ENCODE measurements at places on chromosomes 4 and X. TPM values are rescaled to one million over a fixed set of nuclear protein-coding genes. Genes with fewer than 3 reads are reported as not detected.

The GPR119 gene
- not detected for total RNA-seq

The CXCL6 gene
- total RNA-seq, result not detected

The ETNPPL gene
- not detected for total RNA-seq

The ADH1C gene
- not detected for total RNA-seq

The KCTD8 gene
- total RNA-seq, result not detected

The FAM53A gene
- total RNA-seq, result 26.7 TPM

The TMEM271 gene
- total RNA-seq, result not detected

The CNGA1 gene
- not detected for total RNA-seq

The PAGE2B gene
- not detected for total RNA-seq

The LRRC66 gene
- 0.94 TPM for total RNA-seq

The S100G gene
- not detected for total RNA-seq

The LRCH2 gene
- total RNA-seq, result not detected

The ATP7A gene
- total RNA-seq, result 9.9 TPM

The SPARCL1 gene
- 0.80 TPM for total RNA-seq

The ARR3 gene
- total RNA-seq, result not detected

The BTC gene
- 0.21 TPM for total RNA-seq

The FGB gene
- not detected for total RNA-seq

The NLGN3 gene
- total RNA-seq, result 0.24 TPM

The LEF1 gene
- 3.0 TPM for total RNA-seq

The SPINK2 gene
- not detected for total RNA-seq

The INTU gene
- total RNA-seq, result 12.7 TPM

The REELD1 gene
- not detected for total RNA-seq

The FOXR2 gene
- total RNA-seq, result not detected
